ENCODE measurements at places on chromosomes 5 and 9.

GRCh38 chr9:71209890-71210289 is 88.5 kb upstream of the TRPM3 start:
- no peak for DNase-seq

- DNase-seq, result no peak
Measured at GRCh38 chr5:61311056-61311610, 20.9 kb upstream of the ZSWIM6 start.

DNA sequence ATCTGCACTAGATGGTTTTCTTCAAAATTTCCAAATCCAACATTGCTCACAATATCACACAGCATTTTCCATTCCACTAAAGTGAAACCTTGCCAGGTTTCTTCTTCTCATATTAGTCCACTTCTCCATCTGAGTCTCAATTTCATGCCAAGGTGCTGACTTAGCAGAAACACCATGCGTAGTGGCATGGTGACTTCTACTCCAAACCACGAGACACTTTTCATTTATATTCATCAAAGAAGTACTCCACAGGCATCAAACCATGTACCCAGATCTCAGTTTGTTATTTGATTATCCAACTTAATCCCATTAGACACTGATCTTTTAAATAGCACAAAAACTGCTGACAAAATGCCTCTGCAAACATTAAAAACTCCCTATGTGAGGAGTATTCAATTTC is 233.4 kb upstream of the ITGA1 start:
- no peak for DNase-seq

GRCh38 chr5:38167562-38167996 is 90.8 kb upstream of the EGFLAM start:
- no peak for DNase-seq

GRCh38 chr5:129172580-129172979 is 78.0 kb downstream of the ISOC1 start:
- no peak for DNase-seq

DNA sequence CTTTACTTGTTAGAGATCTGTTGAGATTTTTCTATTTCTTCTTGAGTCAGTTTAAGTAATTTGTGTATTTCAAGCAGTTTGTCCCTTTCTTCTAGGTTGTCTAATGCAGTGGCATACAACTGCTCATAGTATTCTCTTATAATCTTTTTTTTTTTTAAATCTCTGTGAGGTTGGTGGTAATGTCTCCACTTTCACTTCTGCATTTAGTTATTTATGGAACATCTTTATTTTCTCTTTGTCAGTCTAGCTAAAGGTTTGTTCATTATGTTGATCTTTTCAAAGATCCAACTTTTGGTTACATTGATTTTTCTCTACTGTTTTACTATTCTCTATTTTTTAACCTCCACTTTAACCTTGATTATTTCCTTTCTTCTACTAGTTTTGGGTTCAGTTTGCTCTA is 13.8 kb downstream of the FOXE1 start:
- no peak for DNase-seq

DNA sequence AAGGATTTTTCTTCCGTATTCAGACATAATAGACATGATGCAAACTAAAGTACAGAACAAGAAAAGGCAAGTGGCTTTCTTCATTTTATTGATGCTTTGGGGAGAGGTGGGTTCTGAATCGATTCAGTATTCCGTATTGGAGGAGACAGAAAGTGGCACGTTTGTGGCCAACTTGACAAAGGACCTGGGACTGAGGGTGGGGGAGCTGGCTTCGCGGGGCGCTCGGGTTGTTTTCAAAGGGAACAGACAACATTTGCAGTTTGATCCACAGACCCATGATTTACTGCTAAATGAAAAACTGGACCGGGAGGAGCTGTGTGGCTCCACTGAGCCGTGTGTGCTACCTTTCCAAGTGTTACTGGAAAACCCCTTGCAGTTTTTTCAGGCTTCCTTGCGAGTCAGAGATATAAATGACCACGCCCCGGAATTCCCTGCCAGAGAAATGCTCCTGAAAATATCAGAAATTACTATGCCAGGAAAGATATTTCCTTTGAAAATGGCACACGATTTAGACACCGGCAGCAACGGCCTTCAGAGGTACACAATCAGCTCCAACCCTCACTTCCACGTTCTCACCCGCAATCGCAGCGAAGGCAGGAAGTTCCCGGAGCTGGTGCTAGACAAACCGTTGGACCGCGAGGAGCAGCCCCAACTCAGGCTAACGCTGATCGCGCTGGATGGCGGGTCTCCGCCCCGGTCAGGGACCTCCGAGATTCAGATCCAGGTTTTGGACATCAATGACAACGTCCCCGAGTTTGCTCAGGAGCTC is 551 bp downstream of the PCDHB6 start:
- DNase-seq, result no peak

DNA sequence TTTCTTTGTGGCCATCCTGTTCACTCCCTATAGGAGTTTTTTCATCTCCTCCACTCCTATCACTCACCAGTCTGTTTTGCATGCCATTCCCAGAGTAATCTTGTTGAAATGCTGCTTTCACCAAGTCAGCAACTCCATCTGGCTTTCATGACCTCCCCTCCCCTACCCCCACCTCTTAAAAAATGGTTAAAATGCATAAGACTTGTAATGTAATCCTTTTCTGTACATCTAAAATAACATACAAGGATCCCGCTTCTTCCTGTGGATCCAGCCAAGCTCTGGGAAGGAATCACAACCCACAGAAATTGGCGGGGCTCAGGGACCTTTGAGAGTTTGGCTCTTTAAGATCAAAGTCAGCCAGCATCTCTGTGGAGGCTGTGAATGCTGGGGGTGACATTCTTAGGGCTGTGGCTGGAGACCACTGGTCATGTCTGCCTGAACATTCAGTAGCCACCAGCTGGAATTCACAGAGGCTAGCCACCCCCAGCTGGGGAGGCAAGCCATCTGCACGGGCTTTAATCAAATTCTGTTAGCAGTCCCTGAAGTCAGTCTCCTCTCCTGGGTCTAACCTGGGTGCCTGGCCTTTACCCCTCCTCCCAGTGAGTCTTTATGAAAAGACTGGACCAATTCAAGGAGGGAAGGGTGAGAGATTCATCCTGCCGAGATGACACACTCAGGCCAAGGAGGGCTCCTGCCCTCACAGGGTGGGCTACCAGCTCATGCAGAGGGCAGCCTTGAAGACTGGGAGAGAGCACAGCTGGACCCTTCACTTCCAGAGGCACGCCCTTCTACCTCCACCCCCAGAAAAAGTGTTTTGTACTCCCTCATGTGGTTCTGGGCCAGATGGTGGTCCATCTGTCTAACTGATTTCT is 132.9 kb downstream of the LIFR start:
- DNase-seq, result no peak

DNA sequence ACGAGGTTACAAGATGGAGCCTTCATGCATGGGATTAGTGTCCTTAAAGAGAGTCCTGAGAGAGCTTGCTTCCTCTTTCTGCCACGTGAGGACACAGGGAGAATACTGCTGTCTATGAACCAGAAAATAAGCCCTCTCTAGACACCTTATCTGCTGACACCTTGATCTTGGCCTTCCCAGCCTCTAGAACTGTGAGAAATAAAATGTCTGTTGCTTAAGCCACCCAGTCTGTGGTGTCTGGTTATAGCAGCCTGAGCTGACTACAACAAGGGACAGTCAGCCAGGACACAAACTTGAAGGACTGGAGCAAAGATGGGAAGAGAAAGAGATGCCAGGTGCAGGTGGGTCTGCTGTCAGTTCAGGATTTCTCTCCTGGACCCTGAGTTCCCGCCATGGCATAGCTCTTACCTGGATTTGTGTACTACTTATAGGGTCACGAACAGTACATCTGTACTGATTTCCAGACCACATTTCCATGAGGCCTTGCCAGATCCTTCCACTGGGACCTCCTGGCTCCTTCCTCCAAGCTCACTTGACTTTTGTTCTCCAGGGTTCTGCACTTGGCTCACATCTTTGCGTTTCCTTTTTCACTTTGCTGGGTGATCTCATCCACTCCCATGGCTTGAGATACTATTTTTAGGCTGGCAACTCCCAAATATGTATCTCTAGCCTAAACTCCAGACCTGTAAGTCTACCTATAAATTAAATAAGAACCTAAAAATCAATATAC is 44.9 kb upstream of the LIFR start:
- no peak for DNase-seq

GRCh38 chr5:56358703-56359681 is 125.9 kb upstream of the ANKRD55 start:
- no peak for DNase-seq

DNA sequence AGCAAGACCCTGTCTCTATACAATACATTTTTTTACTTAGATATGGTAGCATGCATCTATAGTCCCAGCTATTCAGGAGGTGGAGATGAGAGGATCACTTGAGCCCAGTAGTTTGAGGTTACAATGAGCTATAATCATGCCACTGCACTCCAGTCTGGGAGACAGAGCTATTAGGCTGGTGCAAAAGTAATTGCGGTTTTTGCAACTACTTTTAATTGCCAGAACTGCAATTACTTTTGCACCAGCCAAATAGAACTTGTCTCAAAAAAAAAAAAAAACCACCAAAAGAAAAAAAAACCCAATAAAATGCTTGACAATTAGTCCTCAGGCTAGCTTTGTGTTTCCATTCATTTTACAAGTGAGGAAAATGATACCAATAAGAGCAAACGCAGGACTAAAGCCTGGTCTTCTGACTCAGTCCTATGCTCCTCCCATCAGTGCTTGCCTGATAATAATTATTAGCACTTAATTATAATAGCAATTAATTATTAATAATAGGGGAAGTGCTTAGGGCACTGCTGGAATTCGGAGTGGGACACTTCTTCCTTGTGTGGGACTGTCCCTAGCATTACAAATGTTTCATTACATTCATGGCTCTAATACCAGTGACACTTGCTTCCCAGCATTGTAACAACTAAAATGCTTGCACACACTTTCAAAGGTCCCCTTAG is 73.1 kb upstream of the TAF1L start:
- no peak for DNase-seq

DNA sequence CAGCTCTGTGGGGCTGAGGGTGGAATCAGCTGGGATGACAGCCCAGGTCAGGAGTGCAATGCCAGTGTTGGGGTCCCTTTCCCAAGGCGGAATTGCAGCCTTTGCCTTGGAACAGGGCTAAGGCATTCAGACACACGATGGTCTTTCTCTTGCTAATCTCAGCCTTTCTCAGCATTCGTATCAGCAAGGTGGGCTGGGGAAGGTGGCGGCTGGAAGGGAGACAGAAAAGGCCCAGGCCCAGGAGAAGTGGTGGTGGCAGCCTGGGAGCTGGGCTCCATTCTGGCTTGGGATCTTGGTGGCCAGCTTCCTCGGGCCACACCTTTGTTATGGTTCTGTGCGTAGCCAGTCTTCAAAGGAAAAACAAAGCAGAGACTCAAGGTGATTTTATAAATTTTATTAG is 1.1 kb upstream of the ARHGEF28 start:
- no peak for DNase-seq

- no peak for DNase-seq
Measured at GRCh38 chr9:34145165-34145564, 18.7 kb upstream of the DCAF12 start.

DNA sequence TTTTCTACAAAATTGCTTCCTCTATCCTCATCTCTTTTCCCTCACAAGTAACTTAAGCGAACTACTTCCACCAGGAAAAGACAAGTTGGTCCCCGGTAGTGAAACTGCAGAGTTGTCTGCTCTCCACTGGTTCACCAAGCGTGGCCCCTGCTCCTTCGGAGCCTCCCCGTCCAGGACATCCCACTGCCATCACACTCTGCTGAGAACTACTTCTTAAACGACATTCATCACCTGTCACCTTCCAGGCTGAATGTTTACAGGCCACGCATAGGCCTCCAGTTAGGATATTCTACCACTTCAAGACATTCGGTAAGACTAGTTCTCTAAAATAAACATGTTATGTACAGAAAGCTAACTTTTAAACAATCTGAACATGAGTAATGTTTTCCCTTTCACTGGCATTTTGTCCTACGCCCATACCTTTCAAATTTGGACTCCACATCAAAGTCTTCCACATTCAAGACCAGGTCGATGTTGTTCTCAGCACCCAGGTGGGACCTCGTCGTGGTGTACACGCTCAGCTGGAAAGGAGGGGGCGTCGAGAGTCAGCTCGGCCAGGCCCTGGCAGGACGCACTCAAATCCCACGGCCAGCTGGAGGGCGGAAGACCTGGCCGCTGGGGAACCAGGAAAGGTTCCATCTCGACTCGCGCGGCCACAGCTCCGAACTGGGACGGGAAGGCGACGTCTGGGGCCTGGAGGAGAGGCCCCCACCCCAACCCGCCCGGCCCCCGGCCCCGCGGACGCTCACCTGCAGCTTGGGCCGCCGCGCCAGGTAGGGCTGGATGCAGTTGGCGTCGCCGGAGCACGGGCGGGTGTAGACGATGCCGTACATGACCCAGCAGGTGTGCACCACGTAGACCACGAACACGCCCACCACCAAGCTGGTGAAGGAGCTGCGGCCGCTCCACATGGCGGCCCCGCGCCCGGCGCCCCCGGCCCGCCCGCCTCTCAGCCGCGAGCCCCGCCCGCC is 683 bp downstream of the CLPTM1L start:
- no peak for DNase-seq

GRCh38 chr9:106479679-106480078 is 383.3 kb upstream of the ZNF462 start:
- DNase-seq, result no peak

GRCh38 chr5:132812781-132813598 is at the start of gene SOWAHA:
Gene SOWAHA, plus strand, starts transcription at chr5:132813302. Its CDS starts 320 bp downstream, at chr5:132813622.
- DNase-seq, result no peak

DNA sequence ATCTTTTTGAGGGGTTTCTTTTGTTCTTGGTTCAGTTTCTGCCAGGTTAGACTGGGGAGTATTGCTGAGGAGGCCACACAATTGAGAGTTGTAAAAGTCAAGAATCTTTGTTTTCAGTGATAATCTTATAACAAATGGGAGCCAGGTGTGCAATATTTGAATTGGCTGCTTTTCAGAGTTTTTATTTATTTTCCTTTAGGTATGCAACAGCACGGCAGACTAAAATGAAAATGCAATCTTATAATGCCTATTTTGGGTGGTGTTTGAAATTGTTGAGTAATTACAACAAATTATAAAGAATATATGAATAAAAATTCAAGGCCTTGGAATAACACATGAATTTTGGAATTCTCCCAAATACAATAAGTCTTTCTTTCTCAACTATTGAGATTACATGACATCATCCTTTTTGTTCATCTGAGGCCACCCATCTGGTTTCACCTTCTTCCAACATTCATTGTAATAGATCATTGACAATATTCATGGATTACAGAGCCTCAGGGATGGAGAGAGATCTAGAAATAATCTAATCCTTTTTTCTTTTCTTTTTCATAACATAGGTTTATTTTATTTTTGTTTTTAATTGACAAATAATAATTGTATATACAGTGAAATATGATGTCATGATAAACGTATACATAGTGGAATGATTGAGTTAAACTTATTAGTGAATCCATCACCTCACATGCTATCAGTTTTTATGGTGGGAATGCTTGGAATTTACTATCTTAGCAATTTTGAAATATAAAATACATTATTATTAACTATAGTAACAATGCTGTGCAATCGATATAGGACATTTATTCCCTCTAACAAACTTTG is 1061.0 kb downstream of the NR2F1-AS1 start:
- no peak for DNase-seq

DNA sequence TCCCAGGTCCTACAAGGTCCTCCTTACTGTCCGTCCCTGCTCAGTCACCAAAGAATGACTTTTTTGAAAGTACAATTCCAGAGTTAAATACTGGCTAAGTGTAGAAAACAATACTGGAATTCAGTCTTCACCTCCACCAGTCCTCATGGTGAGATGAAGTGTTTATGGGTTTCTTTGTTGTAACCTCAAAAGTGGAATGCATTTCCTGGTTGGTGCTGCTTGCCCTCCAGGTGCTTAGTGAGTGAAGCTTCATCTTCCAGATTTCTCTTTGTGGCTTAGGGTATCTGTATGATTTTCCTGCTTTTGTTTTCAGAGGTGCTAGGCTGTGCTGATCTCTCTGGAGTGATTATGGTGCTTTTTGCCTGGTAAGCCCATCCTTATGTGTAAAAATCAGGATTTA is 49.4 kb upstream of the DHFR start:
- DNase-seq, result no peak

Data from stimulated activated CD4-positive, alpha-beta T cell treated with anti-CD3 and anti-CD28 coated beads, TNF-alpha, amount 100 ng/mL, for 24 hours (primary cell).